CD4-positive, alpha-beta T cell treated with Interleukin-4 for 4 hours (primary cell): ENCODE measurements at places on chromosomes 4 and X.

- DNase-seq: no peak
Measured at GRCh38 chr4:156280686-156281085, 327.0 kb upstream of the CTSO start.

DNA sequence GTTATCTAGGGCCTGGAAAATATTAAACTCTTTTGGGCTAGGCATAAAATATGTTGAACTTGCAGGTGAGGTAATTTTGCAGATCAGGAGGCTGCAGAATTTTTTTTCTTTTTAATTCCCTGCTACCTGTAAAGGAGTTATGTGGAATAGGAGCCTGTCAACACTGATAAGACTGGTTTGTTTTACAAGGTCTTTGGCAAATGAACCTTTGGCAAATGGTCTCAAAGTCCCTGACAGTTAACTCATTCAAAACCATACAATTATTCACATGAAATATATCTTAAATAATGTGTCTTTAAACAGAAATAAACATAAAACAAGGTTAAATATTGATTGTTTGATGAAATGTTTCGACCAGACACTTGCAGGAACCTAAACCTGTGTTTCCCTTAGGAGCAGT is 340.2 kb downstream of the GASK1B start:
- DNase-seq: no peak

GRCh38 chr4:11155208-11155867 is 273.4 kb downstream of the HS3ST1 start:
- no peak for DNase-seq

DNA sequence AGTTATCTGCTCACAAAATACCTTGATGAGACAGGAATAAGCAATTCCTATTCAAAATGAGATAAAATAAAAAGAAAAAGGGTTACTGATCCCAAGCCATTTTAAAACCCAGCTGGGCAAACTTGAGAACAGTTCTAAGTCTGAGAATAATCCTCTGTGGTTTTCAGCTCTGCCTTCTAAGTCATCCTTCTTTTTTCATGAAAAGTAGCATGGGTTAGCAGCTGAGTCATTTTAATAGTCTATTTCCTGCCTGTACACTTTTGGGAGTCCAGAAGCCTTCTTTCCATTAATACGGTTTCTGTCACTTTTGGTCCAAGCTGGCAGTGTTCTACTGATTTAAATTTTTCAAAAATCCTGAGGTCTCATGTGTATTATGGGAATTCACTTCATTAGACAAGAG is 374.3 kb downstream of the IQCM start:
- DNase-seq: no peak

DNA sequence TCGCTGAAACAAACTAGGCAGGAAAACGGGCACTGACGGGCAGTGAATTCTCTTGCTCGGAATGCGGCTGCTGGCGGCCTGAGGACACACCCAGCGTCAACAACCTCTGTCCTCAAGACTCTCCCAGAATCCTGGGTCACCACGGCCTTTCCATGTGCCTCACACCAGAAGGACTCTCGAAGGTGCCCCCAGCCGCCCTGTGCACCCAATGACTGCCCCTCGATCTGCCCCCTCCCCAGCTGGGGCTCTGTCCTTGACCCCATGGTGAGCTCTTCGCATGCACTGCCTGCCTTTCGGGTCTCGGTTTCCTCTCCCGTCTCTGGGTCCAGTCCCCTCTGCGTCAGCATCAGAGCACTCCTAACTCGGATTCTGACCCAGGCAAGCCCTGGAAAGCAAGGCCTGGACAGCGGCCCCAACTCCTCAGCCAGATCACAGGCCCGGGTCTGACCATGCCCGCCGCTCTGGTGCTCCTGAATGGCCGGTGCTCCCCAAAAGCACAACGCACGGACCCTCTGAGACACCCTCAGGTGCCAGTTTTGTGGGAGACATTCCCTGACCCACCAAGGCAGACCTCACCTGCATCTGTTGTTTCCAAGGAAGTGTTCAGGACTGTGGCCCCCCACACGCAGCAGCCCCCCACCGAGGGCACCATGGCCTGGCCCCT is 56.0 kb downstream of the ACOX3 start:
- DNase-seq: no peak

DNA sequence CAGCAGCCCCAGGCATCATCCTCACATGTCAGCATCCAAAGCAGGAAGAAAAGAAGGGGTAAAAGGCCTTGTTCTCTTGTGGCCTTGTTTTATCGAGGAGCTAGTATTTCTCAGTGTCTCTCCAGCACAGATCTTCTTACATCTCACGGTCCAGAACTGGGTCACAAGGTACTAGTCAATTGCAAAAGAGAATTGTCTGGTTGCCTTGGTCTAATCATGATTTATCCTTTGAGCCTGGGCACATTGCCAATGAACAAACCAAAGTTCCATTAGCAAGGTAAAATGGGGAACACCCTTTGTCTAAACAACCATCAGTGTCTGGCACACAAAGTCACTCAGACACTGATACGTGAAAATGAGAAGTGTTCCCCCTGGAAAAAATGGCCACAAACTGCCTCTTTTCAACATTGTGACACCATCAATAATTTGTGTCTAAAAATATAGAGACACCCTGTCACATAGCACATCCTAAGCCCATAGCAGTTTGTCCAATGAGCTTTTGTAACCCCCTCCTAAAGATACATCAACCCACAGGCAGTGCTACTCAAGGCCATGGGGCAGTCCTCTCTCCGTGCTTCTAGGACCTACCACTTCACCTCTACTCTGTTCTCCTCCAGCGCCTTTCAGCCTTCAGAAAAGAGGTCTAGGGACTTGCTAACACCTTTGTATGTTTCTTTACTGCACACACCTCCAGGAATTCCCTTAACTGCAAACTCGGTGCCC is 534.4 kb downstream of the MID1IP1 start:
- peak; percentile 23 for DNase-seq

DNA sequence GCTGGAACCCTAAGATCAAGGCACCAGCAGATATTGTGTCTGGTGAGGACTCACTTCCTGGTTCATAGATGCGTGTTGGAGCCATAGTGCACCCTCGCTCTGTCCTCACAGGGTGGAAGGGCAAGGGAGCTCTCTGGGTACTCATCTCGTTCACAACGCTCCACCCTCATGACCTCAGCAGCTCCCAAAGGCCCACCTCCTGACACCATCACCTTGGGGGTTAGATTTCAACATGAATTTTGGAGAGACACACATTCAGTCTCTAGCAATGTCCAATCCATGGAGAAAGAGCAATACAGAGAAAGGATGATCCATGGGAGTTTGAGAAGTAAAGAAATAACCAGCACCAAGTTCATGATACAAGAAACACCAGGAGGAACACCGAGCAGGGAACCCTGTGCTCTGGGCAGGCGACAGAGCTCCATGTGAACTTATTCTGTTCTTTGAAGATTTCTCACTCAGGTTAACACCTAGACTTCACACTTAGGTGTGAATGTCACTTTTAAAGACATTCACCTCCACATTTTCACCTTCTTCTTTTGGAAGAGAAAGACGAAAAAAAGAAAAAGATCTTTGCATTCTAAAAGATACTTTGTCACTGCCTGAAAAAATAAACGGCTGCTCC is 171.8 kb upstream of the FAM9B start:
- DNase-seq: no peak

- DNase-seq: no peak
Measured at GRCh38 chrX:7233580-7234406, 85.8 kb upstream of the PUDP start.

- DNase-seq: peak; percentile 43
Measured at GRCh38 chrX:150365051-150365989, 2.2 kb downstream of the MAMLD1 start.

- DNase-seq: no peak
Measured at GRCh38 chrX:57172544-57172943, 35.3 kb upstream of the SPIN2A start.

- no peak for DNase-seq
Measured at GRCh38 chr4:52713456-52713937, 37.7 kb downstream of the ERVMER34-1 start.

DNA sequence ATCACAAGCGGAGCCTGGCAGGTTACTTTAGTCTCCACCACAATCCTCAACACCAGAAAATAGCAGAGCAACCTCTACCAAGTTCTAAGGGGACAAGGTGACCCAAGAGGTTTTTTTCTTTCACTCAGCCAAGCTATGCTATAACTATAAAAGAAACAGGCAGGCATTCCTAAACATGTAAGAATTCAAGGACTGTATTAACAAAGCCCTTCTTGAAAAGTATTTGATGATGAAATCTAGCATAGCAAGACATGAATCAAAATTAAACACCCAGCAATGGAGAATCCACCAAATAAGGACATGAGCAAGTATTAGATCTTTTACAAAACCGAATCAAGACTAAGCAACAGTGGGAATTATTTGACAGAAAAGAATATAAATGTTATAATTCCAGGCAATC is 25.7 kb upstream of the C1QTNF7 start:
- no peak for DNase-seq

- DNase-seq: peak; percentile 26
Measured at GRCh38 chrX:149487292-149487691, 17.8 kb downstream of the IDS start.

GRCh38 chr4:122606364-122607043 is 14.4 kb downstream of the IL21 start:
- no peak for DNase-seq

GRCh38 chrX:25022499-25023325 is 6.9 kb upstream of the ARX start:
- no peak for DNase-seq

GRCh38 chr4:149055624-149056023 is 613.4 kb upstream of the NR3C2 start:
- DNase-seq: no peak

GRCh38 chrX:36961590-36961989 is 46.6 kb upstream of the FAM47C start:
- no peak for DNase-seq

GRCh38 chrX:70979136-70979762 is 48.4 kb upstream of the SLC7A3 start:
- no peak for DNase-seq

GRCh38 chrX:153831429-153832150 is 1.2 kb upstream of the PDZD4 start:
- DNase-seq: no peak

GRCh38 chr4:25493466-25493865 is 116.4 kb downstream of the ANAPC4 start:
- DNase-seq: no peak

DNA sequence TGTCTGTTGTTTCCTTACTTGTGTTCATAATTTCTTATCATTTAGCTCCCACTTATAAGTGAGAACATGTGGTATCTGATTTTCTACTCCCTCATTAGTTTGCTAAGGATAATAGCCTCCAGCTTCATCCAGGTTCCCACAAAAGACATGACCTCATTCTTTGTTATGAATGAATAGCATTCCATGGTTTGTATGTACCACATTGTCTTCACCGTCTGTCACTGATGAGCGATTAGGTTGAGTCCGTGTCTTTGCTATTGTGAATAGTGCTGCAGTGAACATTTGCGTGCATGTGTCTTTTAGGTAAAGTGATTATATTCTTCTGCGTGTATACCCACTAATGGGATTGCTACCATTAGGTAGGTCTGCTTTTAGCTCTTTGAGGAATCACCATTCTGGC is 624.3 kb upstream of the EPHA5 start:
- no peak for DNase-seq

GRCh38 chr4:166165829-166166420 is 292.9 kb downstream of the TLL1 start:
- peak; percentile 56 for DNase-seq

- DNase-seq: no peak
Measured at GRCh38 chrX:10108288-10108687, 48.5 kb upstream of the CLCN4 start.

DNA sequence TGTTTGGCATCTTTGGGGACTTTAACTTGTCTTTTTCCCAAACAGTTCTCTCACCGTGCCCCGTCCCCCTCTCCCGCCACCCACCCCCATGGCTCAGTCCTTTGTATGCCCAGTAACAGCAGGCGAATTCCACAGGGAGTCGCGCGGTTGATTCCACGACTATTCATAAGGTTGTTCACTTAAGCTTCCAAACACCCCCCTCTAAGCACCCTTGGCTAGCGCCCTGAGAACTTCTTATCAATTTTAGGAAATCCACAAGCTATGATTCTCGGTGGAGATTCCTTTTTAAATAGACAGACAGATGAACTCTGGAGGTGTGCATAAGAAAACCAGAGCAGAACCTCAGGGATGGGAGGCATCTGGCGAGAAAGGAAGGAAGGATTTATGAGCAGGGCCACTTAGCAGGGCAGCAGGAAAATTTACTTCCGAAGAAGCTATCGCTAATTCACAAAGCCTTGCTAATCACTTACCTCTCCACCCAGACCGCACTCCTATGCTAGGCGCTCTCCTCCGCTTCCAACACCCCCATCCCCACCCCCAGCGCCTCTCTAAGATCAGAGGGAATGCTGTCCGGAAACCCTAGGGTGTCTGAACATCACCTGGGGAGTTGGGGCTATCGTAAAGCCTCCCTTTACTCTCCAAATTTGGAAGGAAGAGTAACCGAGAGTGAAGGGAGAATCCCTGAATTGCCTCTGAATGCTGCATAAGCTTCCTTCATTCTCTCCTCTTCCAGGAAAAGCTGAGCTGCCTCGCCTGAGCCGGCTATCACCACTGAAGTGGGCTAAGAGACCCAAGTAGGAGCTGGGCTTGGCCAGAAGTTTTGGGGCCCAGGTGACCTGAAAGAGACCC is 1.7 kb downstream of the UNC5C start:
- DNase-seq: no peak

DNA sequence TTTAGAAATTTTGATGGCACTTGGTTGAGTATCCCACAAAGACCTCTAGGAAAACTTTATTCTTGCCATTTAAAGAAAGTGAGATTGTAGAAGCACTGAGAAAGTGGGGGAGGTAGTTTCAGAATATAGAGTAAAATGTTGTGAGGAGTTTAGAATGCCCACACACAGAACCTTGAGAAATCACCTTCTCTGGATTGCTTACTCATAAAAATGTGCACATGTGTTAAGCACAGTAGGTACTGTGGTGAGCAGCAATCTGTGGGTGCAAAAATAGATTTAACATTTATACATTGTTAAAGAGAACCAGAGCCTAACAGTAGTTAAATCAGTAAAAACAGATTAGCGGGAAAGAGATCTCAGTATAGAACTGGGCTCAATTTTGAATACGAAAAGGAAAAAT is 201.2 kb upstream of the NWD2 start:
- DNase-seq: no peak

DNA sequence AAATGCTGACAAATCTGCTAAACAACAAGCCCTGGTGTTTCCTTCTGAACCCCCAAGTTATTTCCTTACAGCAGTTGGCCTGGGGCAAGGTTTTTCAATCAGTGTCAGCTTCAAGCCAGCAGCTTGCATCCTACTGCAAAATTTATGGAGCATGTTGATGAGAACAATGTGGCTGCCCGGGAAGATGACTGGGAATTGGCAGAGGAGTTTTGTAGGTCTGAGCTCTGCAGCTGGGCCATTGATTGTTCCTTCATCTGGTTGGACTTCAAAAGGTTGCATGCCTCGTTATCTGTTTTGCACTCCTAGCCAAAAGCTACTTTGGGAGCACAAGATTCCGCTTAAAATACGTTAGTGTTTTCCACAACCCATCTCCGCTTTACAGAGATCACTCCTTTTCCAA is 1030.3 kb upstream of the LCORL start:
- no peak for DNase-seq
